ENCODE measurements at places on chromosomes 6 and 20. TPM values are rescaled to one million over a fixed set of nuclear protein-coding genes. Genes with fewer than 3 reads are reported as not detected.

SIRPD gene
- not detected for total RNA-seq

TSPO2 gene
- total RNA-seq, result not detected

BACH2 gene
- total RNA-seq, result 7.0 TPM

ZNF831 gene
- 1.6 TPM for total RNA-seq

DNA sequence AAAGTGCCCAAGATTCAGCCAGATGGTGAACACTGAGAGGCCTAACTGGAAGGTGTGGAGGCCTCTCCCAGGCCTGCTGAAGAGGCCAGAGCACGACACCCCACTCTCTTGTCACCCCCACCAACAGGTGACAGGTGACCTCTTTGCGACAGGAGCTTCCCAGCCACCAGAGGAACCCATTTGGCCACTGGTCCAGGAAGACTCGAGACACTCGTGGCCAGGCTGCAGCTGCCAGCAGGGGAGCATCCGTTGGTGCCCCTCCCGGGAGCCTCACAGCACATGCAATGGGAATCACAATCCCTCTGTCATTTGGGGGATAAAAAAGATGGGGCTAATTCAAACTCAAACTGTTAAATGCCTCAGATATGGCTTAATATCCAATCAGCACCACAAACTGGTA lies 163.4 kb downstream of the INSM1 start:
- DNase-seq, result no peak

DNA sequence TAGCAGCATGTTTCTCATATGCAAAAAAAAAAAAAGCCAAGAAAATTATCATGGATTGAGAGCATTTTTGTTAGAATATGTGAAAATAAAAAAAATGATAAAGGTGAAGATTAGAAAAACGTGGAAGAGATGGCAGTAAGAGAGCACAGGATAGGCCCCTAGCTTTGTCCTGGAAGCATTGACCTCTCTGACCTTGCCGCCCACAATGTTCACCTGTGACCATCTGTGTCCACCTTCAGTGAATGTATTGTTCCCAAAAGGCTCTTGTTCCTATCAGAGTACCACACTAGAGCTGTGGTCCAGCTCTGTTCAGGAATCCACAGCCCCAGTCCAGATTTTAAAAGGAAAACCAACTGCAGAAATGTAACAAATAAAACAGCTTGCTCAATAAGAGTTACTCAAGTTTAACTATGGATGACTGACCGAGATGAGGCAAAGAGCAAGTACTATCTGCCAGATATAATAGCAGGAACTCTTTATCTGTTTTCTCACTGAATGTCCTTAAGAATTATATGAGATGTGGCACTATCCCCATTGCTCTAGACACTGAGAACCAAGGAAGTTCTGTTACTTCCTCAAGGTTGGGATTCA lies 287.7 kb upstream of the STXBP5 start:
- DNase-seq, result no peak

GRCh38 chr20:32191873-32192272 lies 15.7 kb downstream of the PLAGL2 start:
- DNase-seq, result no peak

DNA sequence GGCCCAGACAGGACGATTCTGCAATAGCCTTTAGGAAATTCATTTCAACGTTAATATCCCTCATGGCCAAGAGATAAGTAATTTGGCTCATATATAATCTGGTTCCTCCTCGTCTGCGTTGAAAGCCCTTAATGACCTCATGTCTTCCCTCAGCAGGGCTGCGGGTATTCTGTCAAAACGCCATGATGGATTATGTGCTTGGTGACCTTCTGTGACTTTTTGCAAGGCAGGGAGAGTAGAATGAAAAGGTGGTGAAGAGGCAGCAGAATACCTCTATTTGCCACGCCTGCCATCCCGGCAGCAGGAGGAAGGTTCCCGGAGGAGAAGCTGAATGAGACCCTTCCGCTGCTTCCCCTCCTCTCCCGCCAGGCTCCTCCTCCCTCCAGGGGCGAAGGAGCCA lies 41.1 kb upstream of the SPACA1 start:
- no peak for DNase-seq

DNA sequence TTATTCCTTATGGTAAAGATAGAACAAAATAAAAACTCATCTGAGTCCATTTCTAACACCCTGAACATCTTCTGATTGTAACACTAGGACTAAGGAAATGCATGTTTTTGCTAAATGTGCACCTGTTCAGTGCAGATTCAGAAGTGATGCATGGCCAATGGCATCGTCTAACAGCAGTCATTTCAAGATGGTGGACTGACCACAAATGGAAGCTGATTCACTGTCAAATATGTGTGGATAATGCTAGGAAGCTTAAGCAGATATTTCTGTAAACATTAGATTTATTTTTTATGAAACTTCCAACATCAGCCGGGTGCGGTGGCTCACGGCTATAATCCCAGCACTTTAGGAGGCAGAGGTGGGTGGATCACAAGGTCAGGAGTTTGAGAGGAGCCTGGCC lies 394.8 kb downstream of the SAMD5 start:
- DNase-seq, result no peak

DNA sequence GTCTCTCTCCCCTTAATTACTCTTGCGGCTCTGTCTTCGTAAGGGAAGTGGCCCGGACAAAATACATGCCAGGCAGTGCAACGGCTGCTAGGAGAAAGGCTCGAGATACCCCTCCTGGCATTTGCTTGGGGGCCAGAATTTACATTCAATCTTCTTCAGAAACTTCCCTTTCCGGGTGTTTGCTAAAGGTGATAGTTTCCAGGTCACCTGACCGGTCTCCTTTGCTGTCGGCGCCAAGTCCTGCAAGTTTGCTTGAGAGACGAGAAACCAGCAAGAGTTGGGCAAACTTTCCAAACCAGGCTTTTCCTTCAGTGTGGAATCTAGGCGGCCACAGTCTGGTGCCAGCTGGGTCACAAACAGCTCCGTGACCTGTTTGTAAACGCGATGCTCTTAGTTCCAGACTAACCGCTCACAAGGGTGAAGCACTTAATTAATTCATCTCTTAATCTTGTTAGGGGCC lies 563 bp upstream of the SRSF3 start:
- DNase-seq, result no peak

- no peak for DNase-seq
Observed at GRCh38 chr20:24993337-24994185, 1.0 kb upstream of the APMAP start.
